ENCODE measurements at places on chromosomes 16 and 17.

DNA sequence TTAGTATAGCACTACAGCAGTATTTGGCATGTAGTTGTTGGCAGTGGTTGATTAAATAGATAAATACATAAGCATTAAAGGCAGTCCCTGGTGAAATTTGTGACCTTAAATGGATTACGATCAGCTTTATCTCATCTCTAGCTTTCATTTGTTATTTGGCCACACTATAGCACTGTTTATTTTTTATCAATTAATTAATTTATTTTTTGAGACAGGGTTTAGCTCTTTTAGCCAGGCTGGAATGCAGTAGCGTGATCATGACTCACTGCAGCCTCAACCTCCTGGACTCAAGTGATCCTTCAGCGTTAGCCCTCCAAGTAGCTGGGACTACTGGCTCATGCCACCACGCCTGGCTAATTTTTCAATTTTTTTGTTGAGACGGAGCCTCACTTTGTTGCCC is 18.7 kb upstream of the ARHGAP17 start:
- DNase-seq = no peak

- DNase-seq = no peak
Observed at GRCh38 chr17:47235923-47236322, 17.7 kb upstream of the ITGB3 start.

DNA sequence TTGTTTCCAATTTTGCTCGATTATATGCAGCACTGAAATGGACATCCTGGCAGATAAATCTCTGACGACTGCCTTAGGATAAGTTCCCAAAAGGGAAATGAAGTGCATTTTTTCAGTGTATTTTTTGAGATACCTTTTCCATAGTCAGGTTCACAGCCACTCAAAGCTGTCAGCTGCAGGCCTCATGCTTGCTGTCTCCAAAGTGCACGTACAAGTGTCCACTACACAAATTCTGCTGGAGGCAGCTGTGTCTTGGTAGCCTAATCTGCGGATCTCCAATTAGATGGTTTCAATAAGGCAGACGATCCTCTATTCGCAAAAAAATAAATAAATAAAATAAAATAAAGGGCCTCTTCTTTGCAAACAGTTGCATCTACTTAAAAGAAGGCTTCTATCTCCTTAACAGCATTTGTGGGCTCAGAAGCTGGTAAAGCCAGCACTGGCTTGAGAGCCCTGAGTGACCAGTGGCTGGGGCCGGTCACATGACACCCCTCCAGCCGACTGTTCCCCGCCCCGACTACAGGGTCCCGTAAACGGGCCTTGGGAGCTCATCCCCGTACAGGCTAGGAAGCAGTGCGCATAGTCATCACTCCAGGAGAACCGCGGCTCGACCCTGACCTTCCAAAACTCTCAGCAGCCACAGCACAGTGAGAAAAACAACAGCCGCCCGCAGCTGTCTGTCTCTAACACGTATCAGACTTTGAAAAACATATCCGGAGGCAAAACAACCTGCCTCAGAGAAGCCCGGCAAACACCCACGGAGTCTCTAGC is 18.8 kb downstream of the RPH3AL start:
- no peak for DNase-seq

- no peak for DNase-seq
Observed at GRCh38 chr16:17386229-17386628, 84.5 kb downstream of the XYLT1 start.

DNA sequence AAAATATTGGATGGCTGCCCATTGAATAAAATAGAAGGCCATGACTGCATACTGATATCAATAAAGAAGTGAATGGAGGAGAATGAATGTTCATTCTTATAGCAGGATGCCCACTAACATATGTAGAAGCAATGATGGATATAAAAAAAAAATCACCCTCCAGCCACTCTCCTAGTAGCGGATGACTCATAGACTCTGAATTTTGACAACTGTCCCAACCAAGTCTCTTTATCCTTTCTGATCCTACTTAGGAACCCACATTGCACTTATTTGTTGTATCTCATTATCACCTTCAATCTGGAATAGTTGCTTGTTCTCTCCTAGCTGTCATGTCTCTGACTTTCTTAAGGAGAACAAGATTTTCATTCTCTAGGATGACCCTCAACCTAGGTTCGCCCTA is 429.9 kb downstream of the HS3ST3B1 start:
- no peak for DNase-seq

DNA sequence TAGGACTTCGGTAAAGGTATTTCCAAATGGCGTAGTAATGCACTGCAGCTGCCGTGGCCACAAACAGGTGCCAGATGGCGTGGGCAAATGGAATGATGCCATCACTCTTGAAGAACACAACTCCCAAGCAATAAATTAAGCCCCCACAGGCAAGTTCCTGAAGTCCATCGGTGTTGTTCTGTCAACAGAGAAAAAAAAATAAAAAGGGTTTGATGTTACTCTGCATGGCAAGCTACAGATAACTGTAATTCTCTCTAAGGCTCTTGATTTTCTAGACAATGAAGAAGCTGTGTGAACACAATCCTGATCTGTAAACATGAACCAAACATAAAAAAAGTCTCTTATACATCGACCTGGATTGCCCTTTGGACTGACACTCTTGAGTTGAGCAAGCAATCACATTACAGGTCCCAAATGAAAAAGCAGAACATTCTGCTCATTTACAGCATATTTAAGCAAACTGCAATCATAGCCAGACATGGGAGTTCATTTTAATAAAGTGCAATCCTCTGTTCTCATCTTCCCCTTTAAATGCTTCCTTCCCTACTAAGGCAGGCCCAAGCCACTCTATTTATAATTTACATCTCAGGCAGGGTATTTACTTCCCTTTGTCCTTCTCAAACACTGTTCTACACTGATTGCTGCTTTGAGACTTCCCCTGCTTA is 27.1 kb downstream of the MMD start:
- DNase-seq = no peak

DNA sequence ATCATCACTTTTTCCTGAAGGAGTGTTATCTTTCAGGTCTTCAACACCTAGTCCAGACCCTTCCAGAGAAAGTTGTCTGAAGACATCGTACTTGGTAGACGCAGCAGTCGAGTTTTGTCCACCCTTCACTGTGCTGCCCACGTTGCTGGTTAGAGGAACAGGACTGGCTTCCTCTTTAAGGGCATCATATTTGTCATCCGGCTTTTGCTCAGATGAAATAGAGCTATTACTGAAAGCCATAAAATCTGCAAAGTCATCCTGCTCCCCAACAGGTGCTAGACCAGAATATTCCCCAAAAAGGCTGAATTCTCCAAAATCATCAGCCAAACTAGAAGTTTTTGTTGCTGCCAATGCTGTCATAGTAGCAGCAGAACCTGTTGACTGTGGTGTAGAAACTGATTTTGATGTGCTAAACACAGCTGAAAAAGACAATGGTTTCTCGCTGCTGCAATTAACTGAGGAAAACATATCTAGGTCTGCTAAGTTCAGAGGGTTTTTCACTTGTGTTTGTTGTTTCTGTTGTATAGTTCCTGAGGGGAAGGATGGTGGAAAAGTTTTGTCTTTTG is 55.7 kb downstream of the SYNRG start:
- DNase-seq = no peak
